T-helper 22 cell (primary cell): ENCODE measurements at places on chromosomes 3 and 15.

GRCh38 chr3:8875836-8876235 lies 87.4 kb downstream of the RAD18 start:
- DNase-seq: no peak

- DNase-seq: no peak
These were observed 922 bp downstream of the ADPRH start for GRCh38 chr3:119580067-119580760.

- DNase-seq: no peak
These were observed 45.8 kb downstream of the MITF start for GRCh38 chr3:69784954-69785514.

GRCh38 chr3:150169330-150169940 lies 198.7 kb upstream of the PFN2 start:
- DNase-seq: no peak

DNA sequence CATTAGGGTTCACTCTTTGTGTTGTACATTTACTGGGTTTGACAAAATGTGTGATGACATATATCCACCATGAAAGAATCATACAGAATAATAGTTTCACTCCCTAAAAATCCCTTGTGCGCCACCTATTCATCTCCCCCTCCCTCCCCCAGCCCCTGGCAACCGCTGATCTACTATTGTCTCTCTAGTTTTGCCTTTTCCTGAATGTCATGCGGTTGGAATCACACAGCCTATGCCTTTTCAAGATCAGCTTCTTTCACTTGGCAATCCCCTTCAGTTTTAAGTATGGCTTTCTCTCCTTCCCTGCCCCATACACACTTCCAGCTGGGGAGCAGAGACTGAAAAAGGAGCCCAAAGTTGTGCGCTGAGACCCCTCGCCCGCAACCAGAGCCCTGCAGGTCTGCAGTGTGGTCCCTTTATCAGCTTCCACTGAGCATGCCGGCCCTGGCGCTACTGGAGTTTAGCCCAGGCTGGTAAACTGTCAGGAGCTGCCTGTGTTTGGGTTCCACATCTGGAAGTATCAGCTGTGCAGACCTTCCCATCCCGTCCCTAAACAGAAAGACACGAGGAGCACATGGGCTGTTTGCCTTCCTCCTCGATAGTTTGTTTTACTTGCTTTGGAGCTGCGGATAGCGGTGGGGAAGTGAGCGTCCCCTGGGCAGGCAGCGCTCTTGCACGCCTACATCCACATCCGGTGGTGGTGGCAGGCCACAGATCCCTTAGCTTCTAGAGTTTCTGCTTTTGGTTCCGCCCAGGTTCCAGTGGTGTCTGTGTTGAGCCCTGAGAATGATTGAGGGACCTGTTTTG lies 12.3 kb downstream of the BOC start:
- DNase-seq: no peak

GRCh38 chr3:49165771-49166751 lies at the start of gene CCDC71:
CCDC71 (minus strand) TSS chr3:49166331; CDS start chr3:49164208, 2,123 bp downstream.
- peak; percentile 46 for DNase-seq

GRCh38 chr3:58307639-58308215 lies 1.4 kb downstream of the HTD2 start:
- peak; percentile 24 for DNase-seq

DNA sequence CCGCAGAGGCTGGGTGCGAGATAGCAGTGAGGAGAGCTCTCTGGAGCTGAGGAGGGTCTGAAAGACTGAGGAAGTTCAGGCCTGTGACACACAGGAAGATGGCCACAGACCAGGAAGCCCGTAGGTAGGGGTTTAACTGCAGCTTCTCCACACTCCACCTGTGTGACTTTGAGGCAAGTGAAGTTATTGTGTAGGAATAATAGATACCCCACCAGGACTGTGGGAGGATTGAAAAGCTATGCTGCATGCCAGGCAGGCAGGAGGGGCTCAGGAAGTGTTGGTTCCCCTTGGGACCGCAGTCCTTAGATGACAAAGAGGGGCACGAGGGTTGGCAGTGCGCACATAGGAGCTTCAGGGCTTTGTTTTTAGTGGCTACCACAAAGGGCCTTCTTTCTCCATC lies 50.9 kb downstream of the MAGEF1 start:
- no peak for DNase-seq

DNA sequence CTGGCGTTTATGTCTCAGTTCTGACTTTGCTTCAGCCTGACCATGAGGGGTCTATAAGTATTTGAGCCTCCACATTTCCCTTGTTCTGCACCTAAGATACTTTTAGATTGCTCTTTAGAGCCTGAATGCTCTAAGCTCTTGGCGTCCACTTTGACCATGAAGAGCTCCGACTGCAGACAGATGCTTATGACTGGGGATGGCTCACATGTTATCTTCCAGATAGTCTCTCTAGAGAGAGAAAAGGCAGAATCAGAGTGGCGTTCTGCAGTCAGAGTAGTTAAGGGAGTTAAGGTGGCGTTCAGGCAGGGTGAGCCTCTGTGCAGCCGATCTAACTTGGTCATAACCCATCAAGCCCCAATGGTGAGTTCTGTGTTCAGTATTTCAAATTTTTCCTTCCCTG lies 487.9 kb upstream of the NR2F2 start:
- no peak for DNase-seq

- no peak for DNase-seq
These were observed 39.5 kb upstream of the ZBTB20 start for GRCh38 chr3:115186351-115187148.

DNA sequence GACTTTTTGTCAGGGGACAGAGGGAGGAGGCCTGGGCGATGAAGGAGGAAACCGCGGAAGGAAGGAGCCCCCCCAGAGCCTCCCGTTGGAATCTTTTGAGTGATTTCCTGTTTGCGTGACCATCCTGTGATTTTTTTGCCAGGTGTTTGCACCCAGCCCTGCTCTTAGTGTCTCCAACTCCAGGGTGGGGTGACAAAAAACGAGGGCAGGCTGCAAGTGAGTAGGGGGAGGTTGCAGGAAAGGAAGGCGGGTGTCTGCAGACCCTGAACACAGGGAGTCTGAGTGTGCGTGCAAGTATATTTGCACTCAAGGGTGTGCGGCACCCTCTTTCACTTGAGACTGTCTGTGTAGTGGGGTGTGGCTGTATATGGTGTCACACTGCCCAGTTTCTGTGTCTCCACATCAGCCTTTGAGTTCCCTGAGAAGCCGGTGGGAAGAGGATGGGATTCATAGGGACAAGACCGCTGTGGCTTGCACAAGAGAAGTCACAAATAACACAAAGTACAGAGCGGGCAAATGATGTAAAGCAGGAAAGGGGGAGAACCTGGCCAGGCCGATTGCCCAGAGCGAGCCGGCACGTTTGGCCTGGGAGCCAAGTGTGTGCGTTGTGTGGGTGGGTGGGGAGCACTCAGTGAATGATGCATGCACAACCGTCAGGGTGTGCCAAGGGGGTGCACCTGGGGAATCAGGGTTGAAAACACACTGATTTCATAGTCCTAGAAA lies 6.6 kb downstream of the ISLR2 start:
- no peak for DNase-seq

- DNase-seq: no peak
These were observed 86.9 kb upstream of the PRTG start for GRCh38 chr15:55829826-55830225.

GRCh38 chr3:102361101-102361500 lies 73.7 kb upstream of the ZPLD1 start:
- DNase-seq: no peak

DNA sequence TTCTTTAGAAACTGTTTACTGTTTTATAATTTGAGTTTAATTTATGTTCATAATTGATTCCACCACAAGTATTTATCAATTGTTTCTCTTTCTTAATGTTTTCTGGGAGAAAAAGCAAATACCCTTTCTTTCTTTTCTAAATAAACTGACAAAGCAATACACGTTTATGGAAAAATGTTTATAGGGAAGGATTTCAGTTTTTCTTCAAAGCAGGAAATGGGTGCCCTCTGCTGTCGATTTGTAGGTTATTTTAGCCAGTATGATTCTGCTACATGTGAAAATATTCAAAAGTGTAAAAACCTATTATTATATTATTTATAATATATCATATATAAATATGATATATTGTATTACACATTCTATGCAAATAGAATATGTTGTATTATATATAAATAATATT lies 921.0 kb upstream of the ROBO1 start:
- DNase-seq: no peak

- DNase-seq: no peak
These were observed 254.5 kb downstream of the NLGN1 start for GRCh38 chr3:173652093-173652492.

GRCh38 chr3:16477521-16477920 lies 36.0 kb downstream of the RFTN1 start:
- DNase-seq: no peak

- DNase-seq: no peak
These were observed 10.0 kb downstream of the WNT7A start for GRCh38 chr3:13869761-13870343.

DNA sequence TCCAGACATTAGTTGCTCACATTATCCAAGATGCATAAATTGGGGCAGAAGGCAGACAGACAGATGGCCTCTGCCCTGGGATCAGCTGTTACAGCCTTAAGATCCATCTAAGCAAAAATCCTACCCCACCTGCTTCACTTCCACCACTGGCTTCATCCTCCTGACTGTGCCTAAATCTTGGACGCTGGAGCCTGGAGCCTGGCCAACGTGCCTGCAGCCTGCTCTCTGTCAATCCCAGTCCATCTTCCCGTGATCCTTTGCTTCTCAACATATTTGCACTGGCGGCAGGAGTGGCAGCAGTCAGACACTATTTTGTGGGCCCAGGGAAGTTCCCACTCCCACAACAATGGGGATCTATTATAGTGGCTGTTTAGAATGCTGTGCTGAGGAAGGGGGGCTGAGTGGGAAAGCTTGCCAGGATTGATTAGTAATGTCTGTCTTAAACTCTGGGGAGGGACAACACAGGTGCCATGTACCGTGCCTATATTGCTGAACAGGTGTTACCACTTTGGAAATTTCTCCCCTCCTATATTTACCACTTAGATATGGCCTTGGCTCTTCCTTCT lies 121.2 kb downstream of the MEGF11 start:
- no peak for DNase-seq

DNA sequence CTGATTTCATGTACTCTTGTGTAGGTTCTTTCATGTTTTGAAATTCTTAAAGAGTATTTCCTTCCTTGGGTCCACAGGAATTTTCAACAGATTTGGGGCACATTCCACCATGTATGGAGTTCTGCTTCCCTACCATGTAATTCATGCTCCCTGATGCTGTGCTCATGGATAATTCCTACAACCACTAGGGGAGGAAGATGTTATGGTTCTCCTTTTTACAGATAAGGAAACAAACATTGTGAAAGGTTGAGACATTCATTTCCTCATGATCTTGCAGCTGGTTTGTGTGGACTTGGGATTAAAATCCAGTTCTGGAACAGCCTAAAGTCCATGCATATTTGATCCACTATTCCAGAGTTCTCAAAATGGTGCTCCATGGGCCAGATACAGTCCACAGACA lies 174.9 kb upstream of the FRMD4B start:
- no peak for DNase-seq

DNA sequence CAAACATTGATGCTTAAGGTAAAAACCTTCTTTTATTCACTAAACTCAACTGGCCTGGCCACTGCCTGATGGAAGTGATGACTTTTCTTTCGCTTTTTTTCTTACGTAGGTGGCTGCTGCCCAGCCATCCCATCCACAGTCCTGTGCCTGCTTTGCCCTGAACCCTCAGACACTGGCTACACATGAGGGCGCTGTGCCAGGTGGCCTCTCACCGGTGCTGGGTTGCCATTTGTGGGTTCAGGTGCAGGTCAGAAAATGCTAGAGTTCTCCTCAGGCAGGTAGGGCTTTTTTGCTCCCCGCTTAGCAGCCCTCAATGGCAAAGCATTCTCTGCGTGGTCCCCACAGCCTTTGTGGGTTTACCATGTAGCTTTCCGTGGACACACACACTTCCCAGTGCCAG lies 88.3 kb upstream of the PRR23E start:
- DNase-seq: no peak

DNA sequence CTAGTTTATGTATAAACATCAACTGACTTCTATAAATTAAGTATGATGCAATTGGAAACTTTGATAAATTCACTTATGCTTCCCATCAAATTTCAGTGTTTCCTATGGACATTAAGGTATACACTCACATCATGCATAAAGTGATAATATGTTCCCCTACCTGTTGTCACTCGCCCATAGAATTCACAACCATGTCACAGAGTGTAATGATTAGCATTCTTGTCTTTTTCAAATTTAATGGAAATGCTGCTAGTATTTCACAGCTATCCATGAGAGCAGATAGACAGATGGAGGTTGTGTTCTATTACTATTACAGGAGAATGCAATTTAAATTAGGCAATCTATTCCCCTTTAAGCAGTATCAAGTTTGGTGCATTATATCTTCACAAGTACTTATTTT lies 984 bp downstream of the PLSCR4 start:
- DNase-seq: no peak

GRCh38 chr15:85379403-85380131 lies 836 bp upstream of the AKAP13 start:
- peak; percentile 61 for DNase-seq

GRCh38 chr3:49346797-49347251 lies 7.0 kb upstream of the USP4 start:
- no peak for DNase-seq

- DNase-seq: no peak
These were observed 85.5 kb downstream of the CD200R1L start for GRCh38 chr3:112761062-112761638.
